ENCODE measurements at places on chromosomes 6 and 20.

- DNase-seq, result peak; percentile 68
Observed at GRCh38 chr6:32154514-32155161, 697 bp downstream of the PPT2 start.

DNA sequence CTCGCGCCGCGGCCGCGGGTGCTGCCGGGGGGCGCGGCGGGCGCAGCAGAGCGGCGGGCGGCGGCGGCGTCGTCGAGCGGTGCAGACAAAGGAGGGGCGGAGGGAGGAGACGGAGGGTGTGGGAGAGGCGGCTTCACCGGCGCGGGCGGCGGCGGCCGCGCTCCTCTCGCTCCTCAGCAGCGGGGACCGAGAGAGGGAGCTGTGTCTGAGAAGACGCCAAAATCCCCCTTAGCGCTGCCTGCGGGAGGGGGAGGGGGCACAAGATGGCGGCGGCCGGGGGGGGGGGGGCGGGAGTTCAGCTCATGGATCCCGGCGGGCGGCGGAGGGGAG is 296 bp downstream of the ADNP start:
- DNase-seq, result no peak

DNA sequence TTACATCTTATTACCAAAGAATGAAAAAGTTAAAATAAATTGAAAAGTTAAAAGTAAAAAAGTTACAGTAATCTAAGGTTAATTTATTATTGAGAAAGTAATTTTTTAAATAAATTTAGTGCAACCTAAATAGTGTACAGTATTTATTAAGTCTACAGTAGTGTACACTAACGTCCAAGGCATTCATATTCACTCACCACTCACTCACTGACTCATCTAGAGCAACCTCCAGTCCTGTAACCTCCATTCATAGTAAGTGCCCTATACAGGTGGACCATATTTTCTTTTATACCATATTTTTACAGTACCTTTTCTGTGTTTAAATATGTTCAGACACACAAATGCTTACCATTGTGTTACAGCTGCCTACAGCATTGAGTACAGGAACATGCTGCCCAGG is 624.7 kb upstream of the NOX3 start:
- no peak for DNase-seq

DNA sequence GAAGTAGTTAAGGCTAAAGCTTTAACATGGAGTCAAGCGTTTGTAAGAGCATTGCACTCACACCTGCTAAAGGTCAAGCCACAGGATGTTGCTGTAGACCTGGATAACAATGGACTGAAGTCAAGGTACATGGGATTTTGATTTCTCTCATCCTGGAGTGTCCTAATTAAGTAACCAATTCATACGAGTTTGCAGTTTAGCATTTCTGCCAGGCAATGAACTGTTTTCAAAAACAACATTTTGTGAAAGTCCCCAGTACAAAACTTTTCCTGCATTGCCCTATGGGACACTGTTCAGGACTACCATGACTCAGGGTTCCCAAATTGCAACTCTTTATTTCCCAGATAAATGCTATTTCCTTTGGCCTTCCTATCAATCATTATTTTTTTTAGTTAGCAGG is 17.4 kb upstream of the SIRPB1 start:
- no peak for DNase-seq

DNA sequence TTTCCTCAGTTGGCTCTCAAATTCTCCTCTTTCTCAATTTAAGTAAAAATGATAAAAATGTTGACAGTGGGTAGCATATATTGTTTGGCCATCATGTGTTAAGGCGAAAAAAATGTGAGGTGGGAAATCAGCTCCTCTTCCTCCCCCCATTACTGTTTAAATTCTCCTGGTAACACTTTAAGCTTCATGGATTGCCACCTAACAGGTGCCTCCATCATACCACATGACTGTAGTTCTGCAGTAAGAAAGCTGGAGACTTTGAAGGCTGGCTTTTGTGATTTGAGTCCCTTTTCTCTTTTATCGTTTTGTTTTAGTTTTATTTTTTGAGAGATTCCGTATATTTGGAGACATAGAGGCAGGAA is 1.2 kb downstream of the ZFAND3 start:
- no peak for DNase-seq

DNA sequence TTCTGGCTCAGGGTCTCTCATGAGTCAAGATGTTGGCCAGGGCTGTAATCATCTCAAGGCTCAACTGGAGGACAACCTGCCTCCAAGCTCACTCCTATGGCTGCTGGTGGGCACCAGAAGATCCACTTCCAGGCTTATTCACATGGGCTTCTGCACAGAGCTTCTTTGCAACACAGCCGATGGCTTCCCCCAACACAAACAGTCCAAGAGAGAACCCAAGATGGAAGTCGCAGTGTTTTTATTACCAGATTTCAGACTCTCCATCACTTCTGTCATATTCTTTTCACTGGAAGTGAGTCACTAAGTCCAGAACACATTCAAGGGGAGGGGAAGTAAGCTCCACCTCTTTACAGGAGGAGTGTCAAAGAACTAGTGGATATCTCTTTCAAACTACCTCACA is 75.5 kb downstream of the CD164 start:
- DNase-seq, result no peak

DNA sequence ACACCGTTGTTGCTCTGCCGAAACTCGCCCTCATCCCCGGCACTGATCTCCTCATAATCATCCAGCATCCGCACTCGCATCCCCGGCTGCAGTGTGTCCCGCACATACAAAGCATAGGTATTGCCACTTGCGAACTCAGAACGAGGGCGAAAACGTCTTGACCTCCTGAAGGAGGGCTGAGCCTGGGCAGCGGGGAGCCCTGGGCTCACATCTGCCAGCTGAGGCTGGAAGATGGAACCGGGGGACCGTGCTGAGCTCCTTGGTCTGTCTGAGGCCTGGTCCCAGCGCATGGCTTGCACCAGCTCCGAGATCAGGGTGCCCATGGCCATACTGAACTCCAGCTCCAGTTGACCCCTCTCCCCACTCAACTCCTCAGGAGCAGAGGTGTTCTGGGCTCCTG is 2.7 kb downstream of the CUL7 start:
- no peak for DNase-seq

DNA sequence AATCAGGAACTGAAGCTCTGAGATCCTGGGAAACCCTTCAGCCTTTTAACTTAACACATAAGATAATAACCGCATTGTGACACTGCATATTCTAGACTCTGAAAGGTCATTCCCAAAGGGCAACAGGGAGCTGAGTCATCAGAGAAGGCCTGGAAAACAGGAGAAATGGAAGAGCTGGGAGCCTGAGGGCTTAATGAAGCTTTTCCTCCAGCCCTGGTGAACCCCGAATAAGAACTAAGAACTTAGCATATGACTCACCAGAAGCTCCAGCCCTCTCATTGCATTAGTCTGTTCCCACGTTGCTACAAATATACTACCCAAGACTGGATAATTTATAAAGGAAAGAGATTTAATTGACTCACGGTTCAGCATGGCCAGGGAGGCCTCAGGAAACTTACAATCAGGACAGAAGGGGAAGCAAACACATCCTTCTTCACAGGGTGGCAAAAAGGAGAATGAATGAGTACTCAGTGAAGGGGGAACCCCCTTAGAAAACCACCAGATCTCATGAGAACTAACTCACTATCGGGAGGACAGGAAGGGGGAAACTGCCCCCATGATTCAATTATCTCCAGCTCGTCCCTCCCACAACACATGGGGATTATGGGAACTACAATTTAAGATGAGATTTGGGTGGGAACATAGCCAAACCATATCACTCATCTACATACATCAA is 648.5 kb downstream of the TFAP2A start:
- DNase-seq, result no peak

DNA sequence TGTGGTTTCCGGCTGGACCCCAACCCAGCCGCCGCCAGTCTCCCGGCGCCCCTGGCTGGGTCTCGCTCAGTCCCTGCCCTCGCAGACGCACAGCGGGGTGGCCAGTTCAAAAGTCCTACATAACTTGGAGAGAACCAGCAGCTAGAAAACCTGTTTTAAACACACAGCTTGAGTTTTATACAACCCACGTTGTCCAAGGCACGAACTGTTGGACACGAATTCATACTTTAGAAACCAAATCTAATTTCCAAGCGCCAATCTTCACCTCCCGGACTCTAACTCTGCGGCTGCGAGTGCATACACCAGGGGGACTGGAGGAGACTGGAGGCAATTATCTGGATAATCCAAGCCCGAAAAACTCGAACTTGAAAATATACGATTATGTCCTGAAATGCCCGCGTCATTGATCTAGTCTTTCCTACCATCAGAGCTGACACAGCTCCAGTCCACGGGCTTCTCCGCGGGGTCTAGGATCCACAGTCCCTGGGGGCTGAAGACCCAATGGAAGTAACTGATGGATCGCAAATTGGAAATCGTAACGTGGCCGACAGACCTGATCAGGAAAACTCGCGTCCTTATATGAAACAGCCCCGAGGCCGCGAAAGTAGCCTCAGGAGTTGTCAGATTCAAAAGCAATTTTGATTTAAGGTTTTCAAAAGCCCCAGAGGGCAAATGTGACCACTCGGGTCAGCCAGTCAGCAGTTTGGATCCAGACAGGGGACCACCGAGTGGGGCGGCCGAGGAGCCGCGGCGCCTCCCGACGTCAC is 843 bp upstream of the HEY2 start:
- DNase-seq, result no peak

- DNase-seq, result no peak
Observed at GRCh38 chr6:4565301-4566250, 210.6 kb upstream of the CDYL start.

- DNase-seq, result peak; percentile 61
Observed at GRCh38 chr20:50120935-50121693, 8.2 kb upstream of the UBE2V1 start.

DNA sequence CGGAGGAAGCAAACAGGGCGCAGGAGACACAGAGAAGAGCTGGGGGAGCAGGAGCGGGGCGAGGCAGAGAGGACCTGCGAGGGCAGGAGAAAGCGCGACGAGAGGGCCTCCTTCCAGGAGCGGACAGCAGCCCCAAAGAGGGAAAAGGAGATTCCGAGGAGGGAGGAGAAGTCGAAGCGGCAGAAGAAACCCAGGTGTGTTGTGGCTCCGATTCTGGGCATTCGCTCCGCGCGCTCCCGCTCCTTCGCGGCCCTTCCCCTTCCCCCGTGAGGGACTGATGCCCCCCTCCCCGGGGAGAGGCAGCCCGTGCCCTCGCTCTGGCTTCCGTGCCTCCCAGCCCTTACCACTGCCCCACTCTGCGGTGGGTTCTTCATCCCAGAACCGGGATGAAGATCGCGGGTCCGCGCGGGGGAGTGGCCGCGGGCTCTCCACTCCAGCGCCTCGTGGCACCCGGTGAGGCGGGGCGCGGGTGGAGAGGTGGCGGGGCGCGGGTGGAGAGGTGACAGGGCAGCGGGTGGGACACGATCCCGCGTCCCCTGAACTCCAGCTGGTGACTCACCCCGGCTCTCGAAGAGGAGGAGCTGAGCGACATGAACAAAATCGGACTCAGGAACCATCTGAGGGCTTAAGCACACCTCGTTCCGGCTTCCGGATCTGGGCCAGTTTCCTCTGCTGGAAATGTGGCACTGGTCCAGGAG is 22.4 kb downstream of the TMC2 start:
- no peak for DNase-seq

DNA sequence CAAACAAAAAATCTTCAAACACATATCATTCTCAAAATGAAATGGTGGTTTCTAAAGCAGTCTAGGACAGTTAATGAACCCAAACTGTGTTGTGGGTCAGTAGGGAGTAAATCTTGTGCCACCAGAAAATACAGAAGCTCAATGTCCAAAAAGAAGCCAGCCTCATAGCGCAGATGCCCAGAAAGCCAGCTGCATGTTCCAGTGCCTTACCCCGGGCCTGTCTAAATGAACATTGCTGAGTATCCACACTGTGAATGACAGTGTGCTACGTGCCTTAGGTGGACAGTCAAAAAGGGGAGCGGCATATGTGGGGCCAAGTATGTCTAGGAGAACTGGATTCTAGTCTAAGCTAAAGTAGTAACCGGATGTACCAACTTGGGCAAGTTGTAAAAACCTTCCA is 10.9 kb downstream of the FYN start:
- no peak for DNase-seq

- no peak for DNase-seq
Observed at GRCh38 chr20:14616003-14616402, 278.6 kb upstream of the FLRT3 start.

DNA sequence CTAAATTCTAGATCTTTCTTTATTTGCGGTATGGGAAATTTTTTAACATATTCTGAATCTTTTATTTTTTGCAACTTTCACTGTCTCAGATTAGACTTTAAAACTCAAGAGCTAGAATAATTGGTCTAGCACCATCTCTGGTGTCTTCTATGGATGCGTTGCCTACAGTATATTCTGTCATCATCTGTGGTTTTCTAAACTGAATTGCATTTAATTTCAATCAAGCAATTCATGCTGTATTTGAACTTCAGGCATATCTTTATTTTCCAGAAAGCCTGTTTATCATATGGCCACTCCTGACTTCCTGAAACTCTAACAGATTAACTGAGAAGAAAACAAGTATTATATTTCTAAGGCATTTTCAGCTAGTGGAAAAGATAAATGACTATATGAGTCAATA is 281.6 kb downstream of the PLCB1 start:
- DNase-seq, result no peak

DNA sequence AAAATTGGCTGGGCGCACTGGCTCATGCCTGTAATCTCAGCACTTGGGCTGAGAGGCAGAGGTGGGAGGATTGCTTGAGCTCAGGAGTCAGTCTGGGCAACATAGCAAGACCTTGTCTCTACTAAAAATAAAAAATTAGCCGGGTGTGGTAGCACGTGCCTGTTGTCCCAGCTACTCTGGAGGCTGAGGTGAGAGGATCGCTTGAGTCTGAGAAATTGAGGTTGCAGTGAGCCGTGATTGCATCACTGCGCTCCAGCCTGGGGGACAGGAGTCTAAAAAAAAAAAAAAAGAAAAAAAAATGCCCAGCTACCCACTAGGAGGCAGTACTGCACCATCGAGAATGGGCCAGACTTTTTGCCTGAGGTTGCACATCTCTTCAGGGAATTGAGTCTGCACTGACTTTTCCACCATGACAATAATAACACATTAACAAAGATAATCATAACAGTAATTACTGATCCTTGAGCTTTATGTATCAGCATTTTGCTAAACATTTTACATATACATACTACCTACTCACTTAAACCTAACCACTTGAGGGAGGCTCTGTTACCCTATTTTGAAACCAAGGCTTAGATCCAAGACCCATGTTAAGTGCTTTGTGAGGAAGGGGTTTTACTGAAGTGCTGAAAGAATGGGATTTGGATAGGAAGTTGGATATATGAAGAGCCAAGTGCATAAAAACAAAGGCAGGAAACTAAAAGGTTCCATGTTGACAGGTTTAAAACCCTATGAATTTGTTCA is 21.0 kb downstream of the SRSF3 start:
- DNase-seq, result peak; percentile 46

DNA sequence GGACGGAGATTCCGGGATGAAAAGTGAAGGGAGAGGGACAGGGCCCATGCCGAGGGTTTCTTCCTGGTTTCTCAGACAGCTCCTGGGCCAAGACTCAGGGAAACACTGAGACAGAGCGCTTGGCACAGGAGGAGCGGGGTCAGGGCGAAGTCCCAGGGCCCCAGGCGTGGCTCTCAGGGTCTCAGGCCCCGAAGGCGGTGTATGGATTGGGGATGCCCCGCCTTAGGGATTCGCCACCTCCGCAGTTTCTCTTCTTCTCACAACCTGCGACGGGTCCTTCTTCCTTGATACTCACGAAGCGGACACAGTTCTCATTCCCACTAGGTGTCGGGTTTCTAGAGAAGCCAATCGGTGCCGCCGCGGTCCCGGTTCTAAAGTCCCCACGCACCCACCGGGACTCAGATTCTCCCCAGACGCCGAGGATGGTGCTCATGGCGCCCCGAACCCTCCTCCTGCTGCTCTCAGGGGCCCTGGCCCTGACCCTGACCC is 55.0 kb upstream of the HLA-A start:
- peak; percentile 53 for DNase-seq

GRCh38 chr20:8153281-8153908 is 21.3 kb downstream of the PLCB1 start:
- peak; percentile 67 for DNase-seq

GRCh38 chr20:50218987-50219435 is 28.4 kb downstream of the CEBPB start:
- DNase-seq, result no peak
